ENCODE measurements at places on chromosomes 3 and 15.

- DNase-seq = no peak
Measured at GRCh38 chr3:22492342-22492741, 710.8 kb upstream of the UBE2E2 start.

GRCh38 chr3:156834435-156834834 lies 8.3 kb downstream of the LEKR1 start:
- no peak for DNase-seq

GRCh38 chr15:38202361-38202760 lies 50.3 kb upstream of the SPRED1 start:
- no peak for DNase-seq

DNA sequence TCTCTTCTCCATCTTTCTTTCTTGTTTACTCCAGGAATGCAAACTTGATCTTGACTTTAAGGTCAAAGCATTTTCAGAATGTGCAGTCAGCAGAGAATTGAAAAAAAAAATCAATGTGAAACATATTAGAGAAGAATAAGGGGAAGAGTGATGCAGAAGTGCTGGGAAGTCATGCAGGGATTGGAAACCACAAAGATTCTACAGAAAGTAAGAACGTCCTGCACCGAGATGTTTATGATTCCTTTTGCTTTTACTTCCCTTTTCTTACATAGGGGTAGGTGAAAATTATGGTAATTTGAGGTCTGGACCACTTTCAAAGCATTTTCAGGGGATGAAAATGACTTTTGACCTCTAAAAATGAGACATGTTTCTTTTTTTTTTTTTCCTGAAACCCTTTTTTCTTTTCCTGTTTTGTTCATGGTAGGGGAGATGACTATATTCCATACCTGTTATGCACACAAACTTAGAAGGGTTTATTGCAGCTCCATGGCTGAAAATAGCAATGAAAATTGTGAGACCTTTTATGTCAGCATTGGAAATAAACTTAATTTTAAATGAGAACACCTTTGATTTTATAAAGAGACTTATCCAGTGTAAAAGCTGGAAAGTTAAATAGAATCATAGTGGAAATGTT lies 623.5 kb upstream of the TBL1XR1 start:
- DNase-seq = no peak

GRCh38 chr3:128351546-128351945 lies 115.1 kb downstream of the DNAJB8 start:
- no peak for DNase-seq

DNA sequence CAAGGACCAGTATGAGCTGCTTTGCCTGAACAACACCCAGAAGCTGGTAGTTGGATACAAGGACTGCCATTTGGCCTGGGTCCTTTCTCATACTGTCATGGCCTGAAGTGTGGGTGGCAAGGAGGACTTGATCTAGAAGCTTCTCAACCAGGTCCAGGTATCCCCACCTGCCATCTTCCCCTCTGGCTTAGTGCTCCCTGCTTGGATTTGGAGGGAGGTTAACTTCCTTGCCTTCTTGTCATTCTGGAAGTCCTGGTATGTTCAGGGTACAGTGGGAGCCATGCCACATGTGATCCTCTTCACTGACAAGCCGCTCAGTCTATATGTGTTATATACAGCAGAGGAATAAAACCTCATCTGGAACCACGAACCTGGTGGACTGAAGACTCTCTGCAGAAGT lies 37.7 kb upstream of the TOPBP1 start:
- DNase-seq = no peak

DNA sequence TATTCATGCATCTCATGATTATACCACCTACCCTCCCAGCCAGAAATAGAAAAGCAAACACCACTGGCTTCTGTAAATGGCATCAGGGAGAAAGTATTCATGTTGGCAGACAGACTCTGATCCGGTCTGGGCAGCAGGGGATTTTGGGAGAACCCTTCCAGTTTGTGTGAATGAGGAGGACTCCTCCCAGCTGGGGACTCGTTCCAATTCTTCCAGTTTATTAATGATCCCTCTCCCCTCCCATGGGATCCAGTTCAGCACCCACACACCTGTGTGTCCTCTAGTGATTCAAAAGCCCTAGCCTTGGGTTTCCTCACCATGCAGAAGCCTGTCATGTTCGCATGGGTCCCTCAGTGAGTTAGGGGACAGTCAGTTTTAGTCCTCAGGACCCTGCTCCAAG lies 110.9 kb downstream of the IQSEC1 start:
- DNase-seq = no peak

GRCh38 chr15:69897061-69897460 lies 200.7 kb downstream of the TLE3 start:
- no peak for DNase-seq

GRCh38 chr15:56286213-56286612 lies 42.5 kb upstream of the RFX7 start:
- no peak for DNase-seq

DNA sequence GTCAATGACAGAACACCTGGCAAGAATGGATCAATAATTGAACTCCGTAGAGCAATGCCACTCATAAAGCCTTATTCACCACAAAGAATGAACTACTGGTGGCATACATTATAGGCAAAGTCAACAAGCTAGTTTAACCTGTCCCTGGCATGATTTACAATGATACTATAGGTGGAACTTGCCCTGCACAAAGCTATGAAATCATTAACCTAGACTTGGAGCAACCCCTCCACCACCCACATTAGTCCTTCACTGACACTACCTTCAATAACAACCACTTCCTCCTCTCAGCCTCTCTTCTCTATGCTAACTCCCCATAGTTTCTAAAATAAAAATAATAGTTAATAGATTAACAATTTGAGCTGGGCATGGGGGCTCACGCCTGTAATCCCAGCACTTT lies 54.4 kb downstream of the ACAP2 start:
- peak; percentile 5 for DNase-seq

DNA sequence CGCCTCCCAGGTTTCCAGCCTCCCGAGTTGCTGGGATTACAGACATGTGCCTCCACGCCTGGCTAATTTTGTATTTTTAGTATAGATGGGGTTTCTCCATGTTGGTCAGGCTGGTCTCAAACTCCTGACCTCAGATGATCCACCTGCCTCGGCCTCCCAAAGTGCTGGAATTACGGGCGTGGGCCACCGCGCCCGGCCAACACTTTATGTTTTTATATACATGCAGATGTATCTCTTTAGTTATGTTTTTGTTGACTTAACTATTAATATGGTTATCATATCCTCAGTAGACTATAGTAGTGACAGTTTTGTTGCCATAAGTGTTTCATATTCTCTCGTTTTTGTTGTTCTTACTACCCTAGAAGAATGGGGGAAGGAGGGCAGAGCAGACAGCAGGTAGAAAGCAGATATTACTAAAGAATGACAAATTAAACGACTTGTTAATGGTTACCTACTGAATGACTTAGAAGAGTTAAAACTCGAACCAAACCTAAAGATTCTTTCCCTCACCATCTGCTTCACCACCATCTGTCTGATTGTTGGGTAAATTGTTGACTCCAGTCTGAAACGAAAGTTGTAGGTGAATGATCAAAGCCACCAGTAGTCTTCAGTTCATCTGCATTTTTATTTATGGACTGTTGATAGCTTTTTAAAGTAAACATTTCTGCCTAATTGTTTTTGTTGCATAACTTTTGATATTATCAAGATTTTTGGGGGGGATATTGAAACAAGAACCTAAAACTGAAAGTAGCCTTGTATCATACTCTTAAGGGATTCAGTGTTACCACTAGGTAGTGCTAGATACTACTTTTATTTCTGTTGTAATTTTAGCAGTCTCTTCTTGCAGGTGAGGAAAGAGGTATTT lies 89.3 kb downstream of the RASA2 start:
- no peak for DNase-seq

GRCh38 chr3:70556056-70556455 lies 243.6 kb upstream of the MDFIC2 start:
- peak; percentile 48 for DNase-seq

DNA sequence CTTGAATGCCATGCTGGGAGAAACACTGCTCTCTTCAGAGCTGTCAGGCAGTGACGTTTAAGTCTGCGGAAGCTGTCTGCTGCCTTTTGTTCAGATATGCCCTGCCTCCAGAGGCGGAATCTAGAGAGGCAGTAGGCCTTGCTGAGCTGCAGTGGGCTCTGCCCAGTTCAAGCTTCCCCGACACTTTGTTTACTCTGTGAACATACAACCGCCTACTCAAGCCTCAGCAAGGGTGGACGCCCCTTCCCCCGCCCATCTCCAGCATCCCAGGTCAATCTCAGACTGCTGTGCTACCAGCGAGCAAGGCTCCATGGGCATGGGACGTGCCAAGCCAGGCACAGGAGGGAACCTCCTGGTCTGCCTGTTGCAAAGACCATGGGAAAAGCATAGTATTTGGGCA lies 99.7 kb downstream of the TAFA4 start:
- DNase-seq = no peak

DNA sequence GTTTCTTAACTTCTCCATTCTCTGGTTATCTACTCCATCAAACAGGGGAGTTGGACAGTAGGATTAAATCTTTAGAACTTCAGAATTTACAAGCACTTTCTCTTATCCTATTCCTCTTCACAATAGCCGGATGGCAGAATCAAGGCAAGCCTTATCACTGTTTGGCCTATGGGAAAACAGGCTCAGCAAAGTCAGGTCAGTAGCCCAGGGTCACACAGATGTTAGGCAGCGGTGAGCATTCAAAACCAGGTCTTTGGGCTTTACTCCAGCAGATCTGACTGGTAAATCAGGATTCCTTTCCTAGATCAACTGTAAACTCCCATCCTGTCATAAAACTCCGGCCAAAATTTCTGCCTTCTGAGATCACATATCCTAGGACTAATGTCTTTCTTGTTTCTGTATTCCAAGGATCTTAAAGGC lies 258.4 kb downstream of the OPA1 start:
- no peak for DNase-seq

GRCh38 chr3:94967196-94967595 lies 904.3 kb downstream of the NSUN3 start:
- no peak for DNase-seq

- DNase-seq = no peak
Measured at GRCh38 chr3:88131695-88132094, 18.1 kb upstream of the C3orf38 start.

DNA sequence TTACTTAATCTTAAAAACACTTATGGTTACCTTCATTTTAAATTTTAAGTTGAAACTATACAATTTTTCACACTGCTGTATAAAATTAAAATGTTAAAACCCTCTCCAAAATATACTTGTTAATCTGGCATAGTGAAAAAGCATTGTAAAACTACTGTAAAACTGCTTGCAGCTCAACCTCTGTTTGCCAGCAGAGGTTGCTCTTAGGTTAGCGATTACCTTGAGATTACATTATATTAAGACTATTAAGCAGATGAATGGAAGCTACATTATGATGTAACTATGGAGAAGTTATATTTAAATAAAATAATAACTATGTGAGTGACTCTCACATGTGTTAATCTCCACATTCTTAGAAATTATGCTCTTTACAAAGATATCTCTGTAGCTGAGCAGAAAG lies 143.6 kb upstream of the SLITRK3 start:
- no peak for DNase-seq

GRCh38 chr3:4310971-4311370 lies 7.8 kb downstream of the SETMAR start:
- no peak for DNase-seq

DNA sequence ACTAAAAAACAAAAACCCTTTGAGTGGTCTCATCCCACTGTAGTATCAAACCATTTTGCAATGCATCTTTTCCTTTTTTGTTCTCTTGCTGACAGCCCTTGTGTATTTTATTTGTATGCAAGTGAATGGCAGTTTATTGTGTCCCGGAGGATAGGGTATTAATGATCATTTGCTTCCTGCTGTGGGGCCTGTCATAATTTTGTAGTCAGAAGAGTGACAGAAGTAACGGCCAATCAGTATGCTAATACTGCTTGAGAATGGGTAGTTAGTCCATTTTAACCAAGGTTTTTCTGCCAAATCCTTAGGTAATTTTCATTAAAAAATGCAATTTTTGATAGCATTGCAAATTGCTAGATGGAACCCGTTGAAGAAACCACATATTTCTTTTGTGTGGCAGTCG lies 75.5 kb upstream of the PLSCR5 start:
- DNase-seq = no peak

DNA sequence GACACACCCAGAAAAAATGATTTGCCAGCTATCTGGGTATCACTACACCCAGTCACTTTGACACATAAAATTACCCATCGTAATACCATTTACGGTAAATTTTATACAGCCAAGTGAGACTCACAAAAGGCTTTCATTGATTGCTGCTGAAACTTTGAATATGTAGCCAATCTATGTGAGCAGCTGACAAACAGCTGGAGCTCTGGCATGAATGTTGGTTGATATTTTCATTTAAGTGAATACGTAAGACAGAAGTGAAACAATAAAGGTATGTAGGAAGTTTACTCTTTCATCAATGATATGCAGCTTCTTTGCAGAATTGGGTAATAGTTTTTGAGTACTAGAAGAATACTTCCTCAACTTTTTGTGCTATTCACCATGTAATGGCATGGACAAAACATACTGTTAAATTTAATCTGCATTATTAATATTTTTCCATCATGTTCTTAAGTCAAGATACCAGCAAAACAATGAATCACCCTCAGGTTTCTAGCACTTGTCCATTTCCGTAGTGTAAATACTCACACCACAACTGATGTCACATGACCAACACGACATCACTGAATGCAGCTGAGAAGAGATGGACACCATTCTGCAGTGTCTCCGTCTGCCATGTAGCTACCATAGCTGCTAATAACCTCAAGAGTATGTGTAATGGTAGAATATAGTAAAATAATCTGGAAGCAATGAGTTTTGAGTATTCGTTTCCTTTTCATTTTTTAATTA lies 205.9 kb upstream of the HES1 start:
- DNase-seq = no peak

- DNase-seq = no peak
Measured at GRCh38 chr15:98745179-98745578, 96.8 kb downstream of the IGF1R start.

GRCh38 chr3:157126365-157126764 lies 33.6 kb downstream of the CCNL1 start:
- DNase-seq = no peak

- no peak for DNase-seq
Measured at GRCh38 chr3:51997935-51998596, 2.4 kb upstream of the RPL29 start.

DNA sequence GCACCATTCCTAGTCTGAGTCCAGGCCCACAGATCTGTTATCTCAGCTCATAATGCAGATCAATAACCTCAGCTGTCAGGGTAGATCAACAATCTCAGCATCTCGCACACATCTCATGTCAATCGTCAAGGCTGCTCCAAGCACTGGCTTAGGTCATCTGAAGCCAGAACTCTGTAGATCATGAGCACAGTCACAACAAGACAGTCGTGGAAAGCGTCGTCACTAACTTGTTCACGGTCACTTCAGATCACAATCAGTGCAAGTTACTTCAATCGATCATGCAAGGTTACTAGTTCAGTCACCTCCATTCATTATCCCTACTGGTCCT lies 71.8 kb downstream of the RBPMS2 start:
- no peak for DNase-seq

DNA sequence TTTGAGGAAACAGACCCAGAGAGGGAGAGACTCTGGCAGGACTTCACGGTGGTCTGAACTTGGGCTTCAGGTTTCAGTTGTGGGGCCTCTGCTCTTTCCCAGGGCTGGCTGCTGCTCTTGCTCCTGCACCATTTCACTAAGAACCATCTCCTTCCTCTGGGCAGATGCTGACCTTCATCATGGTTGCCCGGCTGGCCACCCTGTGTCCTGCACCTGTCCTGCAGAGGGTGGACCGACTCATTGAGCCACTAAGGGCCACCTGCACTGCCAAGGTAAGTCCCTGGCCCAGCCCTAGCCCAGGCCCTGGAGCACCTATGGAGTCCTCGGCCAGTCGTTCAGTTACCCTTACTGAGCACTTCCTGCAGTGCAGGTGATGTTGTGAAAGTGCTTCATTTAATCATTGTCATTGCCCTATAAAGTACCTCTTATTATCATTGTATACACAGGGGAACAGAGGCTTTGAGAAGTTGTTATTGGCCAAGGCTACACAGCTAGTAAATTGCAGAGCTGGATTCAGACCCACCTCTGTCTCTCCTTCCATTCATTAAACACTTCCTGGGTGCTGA lies 10.0 kb downstream of the RPL32 start:
- DNase-seq = no peak
